ENCODE measurements at places on chromosomes 6 and 20.

DNA sequence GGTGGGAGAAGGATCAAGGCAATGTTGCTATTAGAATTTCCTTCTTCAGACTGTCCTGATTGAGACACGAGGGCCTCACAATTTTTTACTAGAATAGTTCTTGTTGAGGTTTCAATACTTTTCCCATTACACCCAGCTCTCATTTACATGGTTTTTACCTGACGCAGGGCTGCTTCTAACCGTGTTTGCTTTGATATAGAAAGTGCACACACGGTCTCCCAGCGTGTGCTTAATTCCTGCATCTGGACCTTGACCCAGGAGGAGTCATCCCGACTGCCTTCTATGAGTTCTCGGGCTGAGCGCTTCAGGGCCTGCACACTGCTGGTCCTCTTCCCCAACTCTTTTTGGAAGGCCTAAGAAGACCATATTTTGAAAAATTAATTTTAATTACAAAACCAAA lies 160.2 kb downstream of the DST start:
- no peak for DNase-seq

GRCh38 chr20:54337144-54337543 lies 129.3 kb downstream of the PFDN4 start:
- no peak for DNase-seq

- no peak for DNase-seq
These were observed at the start of gene DCDC2 for GRCh38 chr6:24357336-24358218. DCDC2 (minus strand) TSS chr6:24358059; CDS start chr6:24357750, 309 bp downstream.

GRCh38 chr6:71139249-71139648 lies 149.4 kb upstream of the OGFRL1 start:
- no peak for DNase-seq

DNA sequence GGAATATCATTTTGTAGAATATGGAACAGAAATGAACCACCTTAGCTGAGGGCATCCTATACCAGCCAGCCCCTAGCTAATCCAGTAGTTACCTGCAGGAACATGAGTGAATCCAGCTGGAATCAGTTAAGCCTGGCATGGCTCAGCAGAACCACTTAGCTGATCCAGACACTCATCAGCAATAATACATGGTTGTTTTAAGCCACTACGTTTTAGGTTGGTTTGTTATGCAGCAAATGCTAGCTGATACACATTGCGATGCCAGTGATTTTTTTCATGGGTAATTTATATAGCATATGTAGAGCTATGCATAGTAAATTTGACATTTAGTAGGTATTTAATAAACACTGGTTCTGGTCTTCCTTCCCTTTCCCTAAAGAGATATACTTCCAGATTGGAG lies 201.9 kb upstream of the JAG1 start:
- DNase-seq: no peak

DNA sequence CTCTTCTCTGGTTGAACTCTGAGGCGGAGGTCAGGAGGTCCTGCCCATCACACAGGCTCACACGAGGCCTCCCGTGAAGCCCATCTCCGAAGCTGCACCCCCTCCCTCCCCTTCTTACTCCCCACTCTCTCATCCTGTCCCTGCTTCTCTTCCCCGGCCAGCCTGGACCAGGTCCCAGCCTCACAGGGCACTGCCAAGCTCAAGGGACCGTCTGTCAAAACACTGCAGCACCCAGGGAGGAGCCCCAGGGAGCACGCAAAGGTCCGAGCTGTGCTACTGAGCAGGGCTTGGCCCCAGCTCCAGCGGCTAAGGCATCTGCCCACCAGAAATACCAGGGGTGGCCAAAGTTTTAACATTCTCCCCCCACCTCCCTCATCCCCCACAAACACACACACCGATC lies 70.0 kb downstream of the PSMG4 start:
- no peak for DNase-seq

DNA sequence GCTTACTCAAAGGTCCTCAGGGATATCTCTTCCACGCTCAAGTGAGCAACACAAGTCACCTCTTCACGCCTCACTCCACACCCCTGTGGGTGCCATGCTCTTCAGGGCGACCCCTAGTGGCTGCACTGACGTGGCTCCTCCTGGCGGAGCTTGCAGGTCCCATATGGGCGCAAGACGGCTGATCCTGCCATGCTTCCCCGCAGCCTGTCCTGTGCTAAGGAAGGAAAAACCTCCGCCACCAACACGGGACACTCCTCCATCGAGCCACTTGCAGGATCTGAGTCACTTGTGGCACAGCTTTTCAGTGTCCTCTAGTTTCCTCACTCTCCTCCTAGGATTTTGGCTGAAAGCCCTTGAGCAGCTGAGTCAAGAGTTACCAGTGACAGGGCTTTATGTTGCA lies 90.7 kb downstream of the KHDC1L start:
- no peak for DNase-seq

DNA sequence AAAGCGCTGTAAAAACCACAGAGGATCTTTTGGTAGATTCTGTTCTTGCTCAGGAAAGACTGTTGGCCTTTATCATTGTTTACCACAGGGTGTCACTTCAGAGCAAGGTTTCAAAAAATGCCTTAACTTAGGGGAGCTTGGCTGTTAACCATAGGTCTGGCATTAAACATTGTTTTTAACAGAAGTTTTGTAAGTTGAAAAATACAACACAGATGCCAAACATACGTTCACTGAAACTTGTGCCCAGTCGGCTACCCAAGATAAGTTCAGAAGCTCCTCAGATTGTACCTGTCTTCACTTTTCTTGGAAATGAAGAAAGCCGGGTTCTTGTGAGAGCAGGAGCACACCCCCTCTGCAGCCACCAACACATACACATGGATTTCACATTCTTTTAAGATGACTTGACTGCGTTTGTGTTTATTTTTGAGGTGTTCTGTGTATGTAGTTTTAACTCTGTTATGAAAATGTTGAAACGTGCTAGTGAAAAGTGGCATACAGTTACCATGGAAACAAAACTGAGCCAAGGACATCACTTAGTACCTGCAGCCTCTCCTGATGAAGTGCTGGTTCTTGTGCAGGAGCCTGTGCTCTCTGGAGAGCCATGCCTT lies 64.9 kb downstream of the SYCP2L start:
- DNase-seq: peak; percentile 53

DNA sequence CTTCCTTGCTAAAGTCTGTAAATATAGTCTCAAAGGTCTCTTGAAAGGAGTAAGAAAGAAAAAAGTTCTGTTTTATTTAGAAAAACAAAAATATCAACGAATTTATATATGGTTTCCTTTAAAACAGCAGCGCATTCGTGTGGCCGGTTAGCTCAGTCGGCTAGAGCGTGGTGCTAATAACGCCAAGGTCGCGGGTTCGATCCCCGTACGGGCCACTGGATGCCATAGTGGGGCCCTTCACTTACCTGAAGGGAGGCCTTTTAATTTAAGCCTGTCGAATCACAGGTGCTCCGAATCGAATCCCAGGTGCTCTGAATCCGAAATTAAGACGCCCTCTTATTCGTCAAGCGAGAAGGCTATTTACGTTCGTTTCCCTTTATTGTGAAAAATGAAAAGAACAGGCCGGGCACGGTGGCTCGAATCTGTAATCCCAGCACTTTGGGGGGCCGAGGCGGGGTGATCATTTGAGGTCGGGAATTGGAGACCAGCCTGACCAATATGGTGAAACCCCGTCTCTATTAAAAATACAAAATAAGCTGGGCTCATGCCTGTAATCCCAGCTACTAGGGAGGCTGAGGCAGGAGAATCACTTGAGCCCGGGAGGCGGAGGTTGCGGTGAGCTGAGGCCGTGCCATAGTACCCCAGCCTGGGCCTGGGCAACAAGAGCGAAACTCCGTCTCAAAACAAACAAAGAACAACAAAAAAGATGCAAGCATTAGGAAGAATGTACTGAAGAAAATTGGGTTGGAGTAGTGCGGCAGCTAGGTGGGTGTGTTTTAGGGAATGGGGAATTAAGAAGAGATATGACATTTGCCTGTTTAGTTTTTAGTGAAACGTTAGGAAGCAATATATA lies 195.8 kb upstream of the ZNF184 start:
- DNase-seq: peak; percentile 33

- no peak for DNase-seq
These were observed 537 bp downstream of the PPIL4 start for GRCh38 chr6:149545258-149545753.

DNA sequence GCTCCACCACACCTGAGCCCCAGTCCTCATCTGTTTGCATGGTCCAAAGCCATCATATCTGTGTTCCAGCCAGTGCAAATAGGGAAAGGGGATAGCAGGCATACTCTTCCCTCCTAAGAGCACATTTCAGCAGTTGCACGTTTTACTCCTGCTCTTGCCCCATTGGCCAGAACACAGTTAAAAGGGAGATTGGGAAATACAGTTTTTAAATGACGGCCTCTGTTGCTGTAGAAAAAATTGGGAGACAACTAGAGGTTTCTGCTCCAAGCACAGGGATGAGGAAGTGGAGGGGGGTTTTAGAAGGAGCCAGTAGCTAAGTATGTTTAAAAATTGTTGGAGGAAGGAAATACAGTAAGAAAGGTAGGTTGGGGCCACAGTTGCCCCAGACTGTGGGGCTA lies 14.6 kb upstream of the STK35 start:
- no peak for DNase-seq

- no peak for DNase-seq
These were observed 230.6 kb downstream of the CENPW start for GRCh38 chr6:126570507-126570906.

- no peak for DNase-seq
These were observed 30.5 kb upstream of the MYBL2 start for GRCh38 chr20:43636429-43636828.

GRCh38 chr6:33885132-33886057 lies 81.6 kb upstream of the MLN start:
- no peak for DNase-seq
